Stimulated activated CD4-positive, alpha-beta T cell treated with anti-CD3 and anti-CD28 coated beads, Interleukin-12 subunit alpha, Interleukin-12 subunit beta, amount 100 ng/mL, for 24 hours (primary cell): ENCODE measurements at places on chromosomes 12 and 14.

- DNase-seq, result no peak
Observed at GRCh38 chr12:120075034-120075616, 41.4 kb downstream of the RAB35 start.

DNA sequence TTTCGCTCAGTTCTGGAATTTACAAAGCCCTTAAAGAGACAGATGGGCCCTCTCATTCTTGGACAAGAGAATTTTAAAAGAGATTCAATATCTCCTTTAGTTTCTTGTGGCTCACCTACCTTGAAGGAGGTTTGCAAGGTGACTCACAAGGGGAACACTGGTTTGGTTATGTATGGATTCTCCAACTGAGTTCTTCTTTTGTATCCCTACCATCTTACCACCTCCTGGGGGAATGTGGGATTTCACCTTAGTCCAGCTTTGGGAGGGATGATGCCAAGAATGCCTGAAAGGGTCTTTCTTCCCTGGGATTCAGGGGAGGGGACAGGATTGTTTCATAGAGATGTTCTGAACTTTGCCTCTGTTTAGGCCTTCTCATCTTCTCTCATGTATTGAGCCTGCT, 3.7 kb downstream of the PPP4R4 start:
- no peak for DNase-seq

GRCh38 chr14:102028733-102029132, 58.1 kb downstream of the HSP90AA1 start:
- no peak for DNase-seq

GRCh38 chr14:91354221-91354916, 63.3 kb downstream of the CCDC88C start:
- DNase-seq, result no peak

DNA sequence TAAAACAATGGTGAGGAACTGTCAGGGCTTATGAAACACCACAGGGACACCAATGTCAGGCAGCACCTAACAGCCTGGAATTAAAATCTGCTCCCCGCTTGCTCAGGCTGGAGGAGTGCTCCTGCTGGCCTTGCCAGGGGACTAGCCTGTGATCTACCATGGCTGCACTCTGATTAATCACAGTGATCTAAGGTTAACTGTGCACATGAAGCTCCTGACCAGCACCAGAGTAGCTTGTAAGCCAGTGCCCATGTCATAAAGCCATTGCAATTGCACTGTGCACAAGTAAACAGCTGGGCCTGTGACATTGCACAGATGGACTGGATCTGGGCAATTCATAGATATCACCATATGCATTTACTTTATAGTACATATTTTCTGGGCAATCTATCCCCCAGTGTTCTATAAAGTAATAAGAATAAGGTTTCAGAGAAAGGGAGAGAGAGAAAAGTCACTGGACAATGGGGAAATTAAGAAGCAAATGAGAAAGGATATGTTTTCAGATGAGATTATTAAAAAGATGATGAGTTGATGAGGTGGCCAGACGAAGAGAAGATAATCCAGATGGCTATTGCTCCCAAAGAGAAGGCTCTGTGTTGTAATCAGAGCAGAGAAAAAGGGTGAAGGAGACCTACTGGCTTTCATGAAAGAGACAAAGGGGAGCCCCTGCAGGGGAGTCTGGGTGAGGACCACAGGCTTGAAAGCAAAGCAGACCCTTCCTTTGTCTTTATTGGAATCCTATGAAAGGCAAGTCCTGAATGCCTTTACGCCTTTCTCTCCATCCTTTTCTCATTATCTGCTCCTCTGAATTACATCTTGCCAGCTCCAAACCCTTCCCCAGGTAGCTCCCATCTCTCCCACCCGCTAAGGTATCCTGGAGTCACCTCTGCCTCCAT, 145.8 kb downstream of the SLC38A6 start:
- DNase-seq, result no peak

GRCh38 chr12:1843641-1844005, 23.3 kb downstream of the LRTM2 start:
- DNase-seq, result no peak

DNA sequence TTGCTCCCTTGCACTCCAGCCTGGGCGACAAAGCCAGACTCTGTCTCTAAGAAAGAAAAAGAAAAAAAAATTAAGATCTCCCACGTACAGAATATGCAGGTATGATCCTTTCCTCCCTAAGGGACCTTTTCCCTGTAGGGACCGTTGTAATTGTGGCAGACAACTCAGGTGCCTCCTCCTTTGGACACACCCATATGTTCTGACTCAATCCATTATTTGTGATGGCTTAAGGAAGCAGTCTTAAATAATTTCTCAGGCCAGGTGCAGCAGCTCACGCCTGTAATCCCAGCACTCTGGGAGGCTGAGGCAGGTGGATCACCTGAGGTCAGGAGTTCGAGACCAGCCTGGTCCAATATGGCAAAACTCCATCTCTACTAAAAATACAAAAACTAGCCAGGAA, 53.1 kb downstream of the TMCC3 start:
- DNase-seq, result no peak

DNA sequence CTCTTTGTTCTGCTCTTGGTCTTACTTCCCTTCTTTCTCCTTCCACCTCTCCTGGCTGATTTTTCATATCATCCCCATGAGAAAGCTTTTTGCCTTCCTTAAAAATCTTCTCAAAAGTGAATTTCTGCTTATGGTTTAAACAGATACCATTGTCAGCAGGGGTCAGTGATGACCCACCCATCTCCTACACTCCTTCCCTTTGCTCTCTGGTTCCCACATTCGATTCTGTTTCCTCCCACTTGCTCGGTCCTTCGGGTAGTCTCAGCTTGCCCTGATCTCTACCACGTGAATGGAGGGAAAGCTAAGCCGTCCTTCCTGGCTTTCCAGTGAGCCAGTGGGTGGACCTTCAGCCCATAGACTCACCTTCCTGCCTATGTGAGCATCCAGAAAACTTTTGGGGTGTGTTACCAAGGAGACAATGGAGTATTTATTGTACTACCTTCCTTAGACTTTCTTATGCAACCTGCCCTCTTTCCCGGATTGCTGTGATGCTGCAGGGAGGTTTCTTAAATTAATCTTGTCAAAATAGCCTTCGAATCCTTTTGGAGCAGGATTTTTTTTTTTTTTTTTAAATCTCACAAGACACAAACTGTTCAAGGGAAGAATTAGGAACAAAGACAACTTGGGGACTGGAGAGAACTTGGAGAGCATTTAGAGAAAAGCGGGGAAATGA, 306.3 kb downstream of the CACNA1C start:
- DNase-seq, result no peak

DNA sequence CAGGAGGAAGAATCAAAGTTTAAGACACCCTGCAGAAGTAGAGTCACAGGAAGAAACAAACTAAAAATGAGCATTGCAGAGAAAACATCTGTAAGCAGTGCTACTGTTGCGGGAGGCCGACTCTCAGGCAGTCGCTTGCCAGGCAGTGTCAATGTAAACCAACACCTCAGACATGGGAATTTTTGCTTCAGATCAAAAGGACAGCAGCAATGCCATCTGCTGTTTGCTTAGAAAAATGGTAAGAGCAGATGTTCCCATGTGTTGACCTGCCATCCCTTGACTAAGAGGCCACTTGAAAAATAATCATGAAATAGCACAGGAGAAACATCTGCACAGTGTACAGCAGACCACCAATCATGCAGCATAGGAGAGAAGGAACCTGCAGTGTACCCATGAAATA, 196.6 kb downstream of the SLC25A21 start:
- no peak for DNase-seq

- no peak for DNase-seq
Observed at GRCh38 chr14:71113376-71113775, 206.1 kb downstream of the PCNX1 start.

GRCh38 chr12:130162745-130163460, 639 bp downstream of the FZD10 start:
- DNase-seq, result no peak

DNA sequence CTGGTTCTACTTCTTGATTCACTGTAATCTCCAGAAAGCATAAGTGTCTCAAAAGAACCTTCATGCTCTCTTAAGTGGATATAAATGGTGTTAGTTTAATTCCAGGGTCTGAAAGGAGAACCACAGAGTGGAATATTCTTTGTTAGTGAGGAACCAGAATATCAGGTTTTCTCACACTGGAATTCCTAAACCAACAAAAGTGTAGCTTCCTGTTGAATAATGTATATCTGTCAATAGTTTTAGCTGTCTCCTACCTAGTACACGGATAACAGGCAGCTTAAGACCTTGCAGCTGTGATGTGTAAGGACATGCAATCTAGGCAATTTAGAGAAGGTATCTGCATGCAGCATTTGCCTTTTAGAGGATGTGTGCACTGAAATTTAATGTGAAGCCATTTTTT, 24.0 kb downstream of the LRIG3 start:
- DNase-seq, result no peak
